ENCODE measurements at places on chromosomes 2 and 18. TPM values are rescaled to one million over a fixed set of nuclear protein-coding genes. Genes with fewer than 3 reads are reported as not detected.

- H3K27ac ChIP-seq: no peak overlapping the region
- no peaks in the 10 kb centered on the region for H3K36me3 ChIP-seq
- H3K27me3 ChIP-seq: no peaks in the 10 kb centered on the region
- H3K4me3 ChIP-seq: no peak overlapping the region
- DNase-seq: no peak
- peaks cover 6% of the 10 kb centered on the region for H3K4me1 ChIP-seq
These were observed 53.5 kb upstream of the RMDN2 start for GRCh38 chr2:37871456-37872191.

DNA sequence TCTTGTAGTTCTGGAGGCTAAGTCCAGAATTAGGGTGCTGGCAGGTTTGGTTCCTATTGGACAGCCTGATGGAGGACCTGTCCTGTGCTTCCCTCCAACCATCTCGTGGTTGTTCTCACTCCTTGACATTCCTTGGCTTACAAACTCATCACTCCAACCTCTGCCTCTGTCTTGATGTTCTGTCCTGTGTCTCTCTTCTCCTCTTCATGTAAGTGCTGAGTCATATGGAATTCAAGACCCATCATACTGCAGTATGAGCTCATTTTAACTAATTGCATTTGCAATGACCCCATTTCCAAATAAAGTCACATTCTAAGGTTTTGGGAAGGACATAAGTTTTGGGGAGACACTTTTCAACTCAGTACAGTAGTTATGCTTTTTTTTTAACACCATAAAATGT is 374.7 kb downstream of the TRIB2 start:
- no peaks in the 10 kb centered on the region for H3K27me3 ChIP-seq
- no peak overlapping the region for H3K27ac ChIP-seq
- no peak overlapping the region for H3K4me3 ChIP-seq
- DNase-seq: no peak
- H3K4me1 ChIP-seq: no peaks in the 10 kb centered on the region
- H3K36me3 ChIP-seq: no peaks in the 10 kb centered on the region

GRCh38 chr2:22904126-22904684 is 480.8 kb upstream of the KLHL29 start:
- DNase-seq: peak; percentile 48
- H3K36me3 ChIP-seq: no peaks in the 10 kb centered on the region
- no peak overlapping the region for H3K27ac ChIP-seq
- H3K4me1 ChIP-seq: no peaks in the 10 kb centered on the region
- H3K4me3 ChIP-seq: no peak overlapping the region
- H3K27me3 ChIP-seq: no peaks in the 10 kb centered on the region

GRCh38 chr18:3321133-3321812 is 59.3 kb downstream of the MYL12B start:
- H3K4me1 ChIP-seq: no peaks in the 10 kb centered on the region
- no peak overlapping the region for H3K4me3 ChIP-seq
- DNase-seq: no peak
- H3K27ac ChIP-seq: no peak overlapping the region

GRCh38 chr2:159736048-159736447 is 23.7 kb downstream of the MARCHF7 start:
- no peak for DNase-seq
- no peaks in the 10 kb centered on the region for H3K27me3 ChIP-seq
- H3K4me3 ChIP-seq: no peak overlapping the region
- peaks cover 91% of the 10 kb centered on the region for H3K36me3 ChIP-seq
- H3K4me1 ChIP-seq: peaks cover 11% of the 10 kb centered on the region

GRCh38 chr2:119857742-119858141 is 98.0 kb downstream of the PTPN4 start:
- H3K4me1 ChIP-seq: no peaks in the 10 kb centered on the region
- no peak overlapping the region for H3K4me3 ChIP-seq
- H3K27me3 ChIP-seq: no peaks in the 10 kb centered on the region
- H3K27ac ChIP-seq: no peak overlapping the region

GRCh38 chr2:63374341-63374740 is 213.9 kb downstream of the WDPCP start:
- no peaks in the 10 kb centered on the region for H3K4me1 ChIP-seq
- H3K4me3 ChIP-seq: no peak overlapping the region
- H3K27ac ChIP-seq: no peak overlapping the region

DNA sequence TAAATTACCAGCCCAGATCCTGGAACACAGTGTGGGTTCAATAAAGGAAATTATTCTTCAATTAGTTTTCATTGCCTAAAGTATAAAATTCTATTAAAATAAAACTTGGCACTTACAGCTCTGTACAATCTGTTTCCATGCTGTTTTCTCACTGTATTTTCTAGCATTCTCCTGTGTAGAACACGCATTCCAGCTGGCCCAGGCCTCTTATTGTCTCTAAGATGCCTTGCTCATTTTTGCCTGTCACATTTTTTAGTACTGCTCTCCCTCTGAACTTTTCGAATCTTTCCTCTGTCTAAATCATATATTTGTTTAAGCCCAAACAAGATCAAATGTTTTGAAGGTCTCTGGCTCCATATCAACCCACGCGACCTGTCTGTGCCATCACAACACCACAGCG is 20.8 kb downstream of the MC2R start:
- H3K36me3 ChIP-seq: no peaks in the 10 kb centered on the region
- H3K4me3 ChIP-seq: no peak overlapping the region
- no peaks in the 10 kb centered on the region for H3K4me1 ChIP-seq
- no peaks in the 10 kb centered on the region for H3K27me3 ChIP-seq
- DNase-seq: no peak

DNA sequence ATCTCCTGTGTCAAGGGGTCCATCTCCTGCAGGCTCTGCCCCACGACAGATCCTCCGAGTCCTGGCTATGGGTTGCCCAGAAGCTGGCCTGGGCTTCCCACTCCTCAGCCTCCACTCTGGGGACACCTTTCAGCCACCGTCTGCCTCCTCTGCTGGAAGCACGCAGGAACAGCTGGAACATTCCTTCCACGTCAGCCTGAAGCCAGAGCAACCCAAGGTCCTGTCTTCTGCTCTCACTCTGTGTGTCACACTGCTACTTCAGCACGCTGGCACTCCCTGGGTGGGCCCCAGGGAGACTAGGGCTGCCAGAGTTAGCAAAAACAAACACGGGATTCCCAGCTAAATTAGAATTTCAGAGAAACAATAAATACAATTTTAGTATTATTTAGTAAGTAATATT is 148.8 kb downstream of the HRH4 start:
- no peaks in the 10 kb centered on the region for H3K27me3 ChIP-seq
- no peaks in the 10 kb centered on the region for H3K4me1 ChIP-seq
- no peaks in the 10 kb centered on the region for H3K36me3 ChIP-seq

DNA sequence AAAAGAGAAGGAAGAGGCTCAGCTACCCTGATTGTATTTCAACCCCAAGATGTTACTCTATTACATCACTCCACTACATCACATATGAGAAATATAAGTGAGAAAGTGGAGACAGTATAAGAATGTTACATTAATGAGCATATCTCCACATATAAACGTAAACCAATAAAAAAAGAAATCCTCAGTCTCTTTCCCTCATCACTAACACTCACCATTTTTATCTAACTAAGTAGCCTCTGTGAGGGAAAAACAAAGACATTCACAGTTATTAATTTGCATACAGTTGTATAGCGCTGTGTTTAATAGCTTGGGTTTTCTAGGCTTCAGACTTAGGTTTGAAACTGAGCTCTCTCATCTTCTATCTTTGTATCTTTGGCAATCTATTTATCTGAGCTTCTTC is 489.1 kb upstream of the LRRTM4 start:
- H3K27ac ChIP-seq: no peak overlapping the region
- H3K4me3 ChIP-seq: no peak overlapping the region
- no peaks in the 10 kb centered on the region for H3K27me3 ChIP-seq

DNA sequence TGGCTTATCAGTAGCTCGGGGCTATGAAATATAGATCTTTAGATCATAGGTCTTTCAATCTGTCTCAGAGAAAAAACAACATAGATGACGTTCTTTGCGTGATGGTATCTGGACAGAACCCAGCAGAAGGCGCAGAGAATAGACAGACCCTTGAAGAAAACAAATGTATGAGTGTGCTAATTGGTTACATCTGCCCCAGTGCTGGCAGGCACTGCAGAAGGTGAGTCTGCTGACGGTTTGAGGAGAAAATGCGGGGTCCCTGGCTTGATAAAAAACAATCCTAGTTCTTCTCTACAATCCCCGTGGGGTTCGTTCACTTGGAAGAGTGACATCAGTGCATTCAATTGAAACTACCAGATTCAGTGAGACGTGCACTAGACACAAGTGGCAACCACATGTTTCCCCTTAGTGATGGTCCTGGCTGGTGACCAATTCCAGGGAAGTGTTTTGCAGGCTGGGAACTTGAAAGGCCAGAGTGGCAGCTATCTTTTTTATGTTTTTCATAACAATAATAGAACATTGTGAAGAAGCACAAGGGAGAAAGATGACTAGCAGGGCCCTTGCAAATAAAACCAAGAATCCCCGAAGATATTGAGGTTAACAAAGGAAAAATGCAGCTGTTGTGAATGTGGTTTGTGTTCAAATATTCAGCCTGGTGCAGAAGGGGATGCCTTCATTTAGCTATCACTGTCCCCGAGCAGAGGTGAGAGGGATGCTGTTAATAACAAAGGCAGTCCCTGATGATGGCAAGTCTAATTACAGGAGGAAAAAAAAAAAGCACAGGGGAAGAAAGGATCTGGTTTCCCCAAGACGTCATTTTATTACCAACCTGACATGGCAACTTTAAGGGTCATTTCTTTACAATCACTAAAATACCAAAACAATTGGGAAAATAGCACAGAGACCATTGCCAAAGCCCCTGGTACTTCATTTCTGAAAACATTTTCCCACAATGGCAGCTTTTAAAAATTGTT is 337.6 kb upstream of the FIGN start:
- no peak overlapping the region for H3K27ac ChIP-seq
- H3K4me3 ChIP-seq: no peak overlapping the region
- no peaks in the 10 kb centered on the region for H3K36me3 ChIP-seq
- DNase-seq: no peak

DNA sequence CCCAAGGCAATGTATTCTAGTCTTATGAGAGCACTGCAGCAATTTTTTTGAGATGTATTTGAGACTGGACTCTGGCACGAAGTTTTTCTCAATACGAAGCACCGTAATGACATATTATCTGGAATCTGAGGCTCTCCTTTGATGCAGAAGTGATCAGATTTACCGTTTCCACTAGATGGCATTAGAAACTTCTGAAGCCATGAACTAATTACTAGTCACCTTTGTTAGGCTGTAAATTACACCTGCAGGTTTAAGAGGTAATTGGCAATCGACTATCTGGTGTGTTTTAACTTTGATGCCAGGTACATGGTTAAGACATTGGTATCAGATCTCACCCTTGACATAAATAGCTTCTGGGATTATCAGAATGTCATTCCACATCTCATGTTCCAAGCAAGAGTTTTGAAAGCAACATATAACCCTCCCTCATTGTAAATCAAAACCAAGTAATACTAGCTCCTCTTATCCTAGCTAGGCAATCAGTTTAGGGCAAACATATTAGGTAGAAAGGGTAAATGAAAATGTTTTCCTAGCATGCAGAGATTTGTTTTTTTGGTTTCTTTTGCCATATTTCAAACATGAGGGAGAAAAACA is 254.6 kb upstream of the SPRED2 start:
- H3K4me1 ChIP-seq: no peaks in the 10 kb centered on the region
- DNase-seq: no peak
- no peaks in the 10 kb centered on the region for H3K36me3 ChIP-seq
- H3K4me3 ChIP-seq: no peak overlapping the region
- no peak overlapping the region for H3K27ac ChIP-seq
- no peaks in the 10 kb centered on the region for H3K27me3 ChIP-seq

- H3K27me3 ChIP-seq: no peaks in the 10 kb centered on the region
- no peak overlapping the region for H3K4me3 ChIP-seq
- H3K36me3 ChIP-seq: no peaks in the 10 kb centered on the region
These were observed 89.5 kb upstream of the STK39 start for GRCh38 chr2:168336786-168337388.

DNA sequence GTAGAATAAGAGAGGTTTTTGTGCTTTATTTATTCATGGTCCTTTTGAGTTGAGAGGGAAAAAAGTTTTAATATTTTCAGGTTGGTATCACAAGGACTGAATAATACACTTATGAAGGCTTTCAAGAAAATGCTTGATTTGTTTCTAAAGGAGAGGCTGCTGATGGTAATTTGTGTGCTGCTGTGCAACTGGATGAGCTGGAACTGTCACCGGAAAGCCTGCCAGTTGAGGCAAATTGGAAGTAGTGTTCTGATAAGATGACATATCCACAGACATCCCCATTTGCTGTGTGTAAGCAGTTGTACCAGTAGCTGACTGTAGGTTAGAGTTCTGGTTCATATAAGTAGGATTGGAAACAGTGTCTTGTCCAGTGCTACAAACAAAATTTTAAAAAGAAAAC is 21.6 kb upstream of the CACNB4 start:
- peaks cover 61% of the 10 kb centered on the region for H3K36me3 ChIP-seq
- H3K4me1 ChIP-seq: no peaks in the 10 kb centered on the region
- no peaks in the 10 kb centered on the region for H3K27me3 ChIP-seq
- no peak overlapping the region for H3K27ac ChIP-seq
- H3K4me3 ChIP-seq: no peak overlapping the region

DNA sequence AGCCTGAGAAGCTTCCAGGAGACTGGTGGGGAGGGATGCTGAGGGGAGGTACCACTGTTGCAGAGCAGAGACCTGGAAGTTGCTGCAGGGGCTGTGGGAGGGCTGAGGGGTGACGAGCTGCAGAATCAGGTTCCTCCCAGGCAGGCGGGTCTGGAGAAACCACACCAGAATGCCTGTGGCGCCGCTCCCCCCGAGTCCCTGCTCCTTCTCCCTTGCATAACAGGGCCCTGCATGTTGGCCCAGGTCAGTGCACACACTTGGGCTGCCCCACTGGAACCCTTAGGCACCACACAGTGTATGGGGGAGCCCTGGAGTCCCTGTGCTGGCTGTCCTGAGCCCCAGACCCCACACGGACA is 60.4 kb downstream of the ARL4C start:
- H3K4me3 ChIP-seq: no peak overlapping the region
- no peaks in the 10 kb centered on the region for H3K27me3 ChIP-seq
- peaks cover 8% of the 10 kb centered on the region for H3K4me1 ChIP-seq
- no peak overlapping the region for H3K27ac ChIP-seq

GRCh38 chr2:77314721-77315120 is 207.5 kb downstream of the LRRTM4 start:
- no peaks in the 10 kb centered on the region for H3K4me1 ChIP-seq
- no peak for DNase-seq
- H3K4me3 ChIP-seq: no peak overlapping the region
- no peak overlapping the region for H3K27ac ChIP-seq
- H3K27me3 ChIP-seq: no peaks in the 10 kb centered on the region
- no peaks in the 10 kb centered on the region for H3K36me3 ChIP-seq

- H3K4me3 ChIP-seq: no peak overlapping the region
- H3K27me3 ChIP-seq: no peaks in the 10 kb centered on the region
- no peak for DNase-seq
These were observed 247.4 kb downstream of the SOX11 start for GRCh38 chr2:5939553-5939952.

ELAC1 gene
- total RNA-seq: 7.7 TPM

PID1 gene
- total RNA-seq: 48.0 TPM

NPPC gene
- total RNA-seq: not detected

EIF4E2 gene
- total RNA-seq: 68.1 TPM

TFCP2L1 gene
- total RNA-seq: 19.2 TPM

RTP5 gene
- not detected for total RNA-seq

CYBRD1 gene
- total RNA-seq: 262 TPM

TCF23 gene
- 1.2 TPM for total RNA-seq

IL1B gene
- total RNA-seq: 17.5 TPM

THSD7B gene
- 0.38 TPM for total RNA-seq

PLCD4 gene
- total RNA-seq: 1.1 TPM

UGT1A4 gene
- not detected for total RNA-seq

Data from lower lobe of right lung (tissue), 2 donors.